ENCODE measurements at places on chromosomes 11 and 22.

- DNase-seq = no peak
Measured at GRCh38 chr11:95559899-95560298, 229.7 kb downstream of the FAM76B start.

DNA sequence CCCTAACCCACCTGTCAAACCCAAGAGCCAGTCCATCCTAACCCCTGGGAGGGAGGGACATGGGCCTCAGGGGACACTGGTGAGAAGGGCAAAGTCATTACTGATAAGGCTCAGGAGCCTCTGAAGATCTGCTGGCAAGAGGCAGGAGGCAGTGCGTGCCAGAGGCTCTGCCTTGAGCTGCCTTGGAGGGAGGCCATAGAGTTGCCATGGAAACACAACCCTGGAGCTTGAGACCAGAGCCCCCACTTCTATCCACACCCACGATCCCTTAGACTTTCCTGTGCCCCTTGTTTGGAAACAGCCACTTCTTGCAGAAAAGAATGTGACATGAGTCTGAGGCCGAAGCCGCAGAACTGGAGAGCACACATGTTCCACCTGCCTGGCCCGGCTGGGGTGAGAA lies 89.7 kb upstream of the CSNK2A3 start:
- DNase-seq = no peak

DNA sequence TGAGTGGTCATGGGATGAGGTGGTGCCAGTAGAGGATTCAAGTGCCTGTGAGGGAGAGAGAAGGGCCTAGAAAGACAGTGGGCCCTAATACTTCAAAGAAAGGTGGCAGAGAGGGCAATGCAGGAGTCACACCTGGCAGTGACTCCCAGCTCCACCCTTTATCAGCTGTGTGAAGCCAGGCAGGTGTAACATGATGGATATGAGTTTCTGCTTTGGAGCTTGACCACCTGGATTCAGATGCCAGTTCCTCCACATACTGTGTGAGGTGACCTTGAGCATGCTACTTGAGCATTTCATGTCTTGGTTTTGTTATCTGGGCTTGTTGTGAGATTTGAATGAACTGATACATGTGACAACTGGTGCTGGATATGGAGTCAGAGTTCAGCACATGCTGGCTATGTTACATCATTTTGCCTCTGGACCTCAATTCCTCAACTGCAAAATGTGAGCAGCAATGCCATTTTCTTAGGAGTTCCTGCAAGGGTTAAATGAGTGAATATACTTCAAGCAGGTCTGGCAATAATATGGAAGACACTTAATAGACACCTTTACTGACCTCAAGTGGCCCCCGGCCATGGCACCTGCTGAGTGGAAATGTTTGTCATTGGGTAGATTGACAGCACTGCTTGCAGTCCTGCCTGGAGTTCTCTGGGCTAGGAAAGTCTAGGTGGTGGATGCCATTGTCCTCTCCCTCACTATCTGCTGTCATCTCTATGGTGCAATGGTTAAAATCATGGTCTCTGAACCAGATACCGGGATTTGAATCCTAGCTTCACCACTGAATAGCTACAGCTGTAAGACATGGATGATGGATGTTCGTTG lies 83.3 kb downstream of the MICAL2 start:
- no peak for DNase-seq

DNA sequence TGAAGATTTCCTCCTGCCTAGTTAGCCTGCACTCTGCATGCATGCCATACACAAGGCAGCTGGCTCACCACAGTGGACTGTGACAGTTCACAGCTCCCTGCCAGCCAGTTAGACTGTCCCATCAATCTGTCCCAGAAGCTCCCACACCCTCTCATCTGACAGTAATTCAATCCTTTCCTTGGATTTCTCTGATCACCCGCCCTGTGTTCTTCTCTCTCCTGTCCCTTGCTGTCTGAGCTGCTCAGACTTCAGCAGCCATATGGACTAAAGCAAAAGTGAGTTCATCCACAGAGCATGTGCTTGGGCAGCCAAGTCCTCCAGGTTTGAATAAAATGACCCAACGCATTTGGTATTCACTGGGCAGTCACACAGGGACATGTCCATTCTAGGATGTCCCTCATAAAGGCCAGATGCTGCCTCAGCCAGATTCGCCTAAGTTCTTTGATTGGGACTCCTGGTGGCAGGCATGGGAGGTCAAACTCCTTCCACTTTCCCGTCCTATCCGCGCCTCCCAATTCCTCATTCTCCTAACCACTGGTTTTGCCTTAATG lies 54.5 kb upstream of the ZBTB44 start:
- no peak for DNase-seq

- DNase-seq = no peak
Measured at GRCh38 chr11:134711588-134711987, 299.5 kb upstream of the B3GAT1 start.

GRCh38 chr11:13080861-13081260 lies 71.7 kb downstream of the RASSF10 start:
- DNase-seq = no peak

DNA sequence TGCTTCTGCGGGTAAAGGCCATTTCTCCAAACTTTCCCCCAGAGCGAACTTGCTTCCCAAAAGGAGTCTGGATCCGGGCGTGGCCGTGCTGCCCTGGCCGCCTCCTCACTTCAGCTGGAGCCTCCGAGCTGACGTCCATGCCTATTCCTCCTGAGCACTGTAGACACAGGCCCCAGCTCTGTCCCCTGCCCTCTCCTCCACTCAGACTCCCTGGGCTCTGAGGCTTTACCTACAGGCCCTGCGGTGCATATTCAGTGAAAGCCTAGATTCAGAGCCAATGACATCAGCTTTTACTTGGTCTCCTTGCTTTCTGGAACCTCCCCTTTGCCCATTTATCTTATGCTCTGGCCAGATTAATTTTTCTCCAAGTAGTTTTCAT lies 9.7 kb downstream of the LRP5 start:
- no peak for DNase-seq

All from HCEC 1CT (cell line).